ENCODE measurements at places on chromosomes 5 and 9.

DNA sequence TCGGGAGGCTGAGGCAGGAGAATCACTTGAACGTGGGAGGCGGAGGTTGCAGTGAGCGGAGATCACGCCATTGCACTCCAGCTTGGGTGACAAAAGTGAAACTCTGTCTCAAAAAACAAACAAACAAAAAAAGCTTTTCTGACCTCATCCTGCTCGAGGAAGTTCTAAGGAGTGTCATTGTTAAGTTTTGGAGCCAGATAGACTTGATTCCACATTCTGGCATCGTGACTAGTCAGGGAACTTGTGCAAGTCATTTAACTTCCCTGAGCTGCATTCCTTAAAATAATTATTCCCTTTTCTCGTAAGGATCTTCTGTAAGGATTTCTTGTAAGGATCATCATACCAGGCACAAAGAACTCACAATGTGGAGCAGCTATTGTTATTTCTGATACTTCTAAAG is 26.2 kb downstream of the SNX24 start:
- DNase-seq = no peak

DNA sequence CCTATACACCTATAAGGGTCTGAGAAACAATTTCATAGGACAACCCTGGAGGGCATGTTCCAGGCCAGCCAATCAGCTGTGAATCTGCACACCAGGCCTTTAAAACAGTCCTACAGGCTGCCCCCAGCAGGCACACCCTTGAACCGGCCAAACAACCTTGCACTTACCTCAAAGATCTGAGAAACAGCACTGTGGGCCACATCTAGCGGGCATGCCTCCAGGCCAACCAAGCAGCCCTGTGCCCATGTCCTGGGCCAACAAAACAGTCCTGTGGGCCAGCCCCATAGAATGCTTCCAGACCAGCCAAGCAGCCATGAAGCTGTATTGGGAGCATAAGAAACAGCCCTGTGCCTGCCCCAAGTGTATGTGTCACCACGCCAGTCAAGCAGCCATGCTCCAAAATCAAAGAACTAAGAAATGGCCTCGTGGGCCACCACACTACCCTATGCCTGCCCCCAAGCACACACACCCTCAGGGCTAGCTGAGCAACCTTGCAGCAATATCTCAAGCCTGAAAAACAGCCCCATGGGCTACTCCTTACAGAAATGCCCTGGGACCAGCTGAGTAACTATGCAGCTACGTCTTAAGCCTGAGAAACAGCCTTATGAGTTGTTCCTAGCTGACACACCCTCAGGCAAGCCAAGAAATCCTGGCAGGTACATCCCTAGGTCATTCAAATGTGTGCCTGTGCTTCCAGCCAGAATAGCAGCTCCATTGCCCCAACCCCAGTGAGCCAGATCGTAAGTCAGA is 2243.8 kb upstream of the C9orf72 start:
- no peak for DNase-seq

DNA sequence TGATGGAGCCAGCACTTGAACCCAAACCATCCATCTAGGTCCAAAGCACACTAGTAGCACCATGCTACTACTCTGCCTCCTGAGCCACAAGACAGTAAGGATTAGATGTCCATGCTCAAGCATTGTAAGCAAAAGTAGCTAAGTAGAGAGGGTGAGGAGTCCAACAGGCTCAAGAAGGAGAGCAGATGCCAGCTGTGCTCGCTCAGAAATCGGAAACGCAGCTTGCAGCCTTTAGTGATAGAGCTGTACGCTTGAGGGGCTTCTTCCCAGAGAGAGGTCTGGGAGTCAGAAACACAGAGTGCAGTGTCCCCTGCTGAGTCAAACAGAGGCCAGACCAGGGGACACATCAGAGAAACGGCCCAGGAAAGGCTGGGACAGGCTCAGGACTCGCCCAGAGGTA is 32.7 kb upstream of the GABRP start:
- no peak for DNase-seq

- no peak for DNase-seq
These were observed 91.4 kb upstream of the ACO1 start for GRCh38 chr9:32293091-32293490.

DNA sequence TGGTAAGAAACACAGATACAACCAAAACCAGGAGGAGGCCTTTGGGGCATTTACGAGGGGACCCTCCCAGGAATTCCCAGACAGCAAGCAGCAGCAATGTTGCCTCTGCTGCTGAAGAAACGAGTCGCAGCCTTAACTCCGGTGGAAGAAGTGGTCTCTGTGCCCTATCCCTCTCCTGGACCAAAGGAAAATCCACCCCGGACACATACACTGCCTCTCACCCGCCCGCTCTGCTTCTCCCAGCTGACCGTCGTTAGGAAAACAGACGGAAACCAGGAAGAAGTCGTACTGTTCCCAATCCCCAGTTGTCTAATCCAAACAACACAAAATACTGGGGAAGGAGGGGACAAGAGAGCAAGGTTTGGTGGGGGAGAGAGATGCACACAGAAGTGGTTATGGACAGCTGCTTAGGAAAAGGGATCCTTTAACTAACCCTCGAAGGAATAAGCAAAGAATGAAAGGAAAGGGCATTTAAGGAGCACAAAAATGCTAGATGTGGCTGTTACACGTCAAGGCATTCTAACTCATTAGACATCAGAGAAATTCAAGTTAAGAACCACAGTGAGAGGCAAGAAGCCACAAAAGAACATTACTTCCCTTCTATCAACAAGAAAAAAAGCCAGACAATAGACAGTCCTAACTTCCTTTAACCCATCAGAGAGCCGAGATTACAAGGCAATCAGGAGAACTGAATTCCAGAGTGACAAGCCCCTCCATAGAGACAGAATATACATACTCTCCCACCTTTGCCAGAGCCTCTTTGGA is 71.9 kb downstream of the ACTL7B start:
- no peak for DNase-seq

- no peak for DNase-seq
These were observed 17.9 kb upstream of the ZNF474 start for GRCh38 chr5:122111460-122111859.

- peak; percentile 64 for DNase-seq
These were observed 718 bp upstream of the DENND4C start for GRCh38 chr9:19229595-19230354.

DNA sequence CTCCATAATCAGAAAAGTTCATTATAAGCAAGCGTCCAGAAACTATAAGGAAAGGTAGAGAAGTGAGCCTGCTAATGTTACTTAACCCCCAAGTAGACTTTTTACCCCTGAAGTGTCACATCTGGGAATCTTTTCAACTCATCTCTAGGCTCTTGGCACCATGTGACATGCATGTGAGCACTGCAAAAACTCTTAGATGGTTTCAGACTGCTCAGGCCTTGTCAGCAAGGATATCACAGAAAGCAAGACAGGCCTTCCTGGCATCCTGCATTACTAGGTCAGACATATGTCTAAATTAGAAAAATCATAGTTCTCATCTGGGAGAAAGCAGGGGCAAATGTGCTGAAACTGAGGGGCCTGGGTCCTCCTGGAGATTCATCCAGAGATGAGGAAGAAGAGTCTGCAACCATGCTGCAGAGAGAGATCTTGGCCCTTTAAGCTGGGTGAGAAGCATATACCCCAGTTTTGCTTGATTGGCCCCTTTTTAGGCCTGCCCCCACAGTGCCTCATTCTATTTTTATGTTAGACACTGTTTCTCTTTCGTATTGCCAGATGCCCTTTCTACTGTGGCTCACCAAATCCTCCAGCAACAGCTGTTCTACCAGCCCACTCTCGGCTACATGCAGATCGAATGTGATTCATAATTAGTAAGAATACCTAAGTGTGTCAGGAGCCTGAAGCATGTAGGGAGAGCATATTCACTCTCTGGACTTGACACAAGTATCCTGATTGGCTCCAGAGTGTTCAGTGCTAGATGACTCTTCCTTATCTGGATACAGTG is 19.0 kb downstream of the TMEM8B start:
- DNase-seq = no peak

DNA sequence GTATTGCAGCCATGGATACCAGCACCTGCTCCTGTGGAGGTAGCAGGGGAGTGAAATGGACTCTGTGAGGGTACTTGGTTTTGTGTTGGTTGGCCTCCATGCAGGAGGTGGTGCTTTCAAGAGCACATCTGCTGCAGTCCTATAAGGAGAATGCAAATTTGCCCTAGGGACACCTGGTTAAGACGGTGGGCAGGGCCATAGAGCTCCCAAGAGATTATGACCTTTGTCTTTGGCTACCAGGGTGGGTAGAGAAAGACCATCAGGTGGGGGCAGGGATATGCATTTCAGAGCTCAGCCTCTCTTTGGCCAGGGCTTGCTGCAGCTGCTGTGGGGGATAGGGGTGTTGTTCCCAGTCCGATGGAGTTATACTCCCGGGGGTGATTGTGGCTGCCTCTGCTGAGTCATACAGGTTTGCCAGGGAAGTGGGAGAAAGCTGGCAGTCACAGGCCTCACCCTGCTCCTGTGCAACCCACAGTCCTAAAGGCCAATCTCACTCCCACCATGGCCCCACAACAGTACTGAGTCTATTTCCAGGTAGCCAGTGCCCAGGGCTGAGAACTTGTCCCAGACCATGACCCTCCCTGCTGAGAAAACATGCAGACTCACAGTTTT is 14.0 kb upstream of the PDLIM4 start:
- no peak for DNase-seq

DNA sequence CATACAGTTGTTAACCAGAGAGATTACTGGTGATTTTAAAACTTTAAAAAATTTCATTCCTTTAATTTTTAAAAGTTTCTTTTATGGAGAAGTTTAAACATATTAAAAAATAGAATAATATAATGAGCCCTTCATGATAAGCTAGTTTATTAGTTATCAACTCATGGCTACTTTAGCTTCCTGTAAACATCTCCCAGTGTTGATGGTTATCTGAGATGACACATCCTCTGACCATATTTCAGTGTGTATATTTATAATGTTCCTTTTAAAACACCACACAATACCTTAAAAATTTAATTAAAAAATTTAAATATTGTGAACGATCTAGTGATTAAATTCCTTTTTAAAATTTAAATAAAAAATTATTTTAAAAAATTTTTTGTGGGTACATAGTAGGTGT is 74.1 kb downstream of the IPO11 start:
- DNase-seq = no peak

DNA sequence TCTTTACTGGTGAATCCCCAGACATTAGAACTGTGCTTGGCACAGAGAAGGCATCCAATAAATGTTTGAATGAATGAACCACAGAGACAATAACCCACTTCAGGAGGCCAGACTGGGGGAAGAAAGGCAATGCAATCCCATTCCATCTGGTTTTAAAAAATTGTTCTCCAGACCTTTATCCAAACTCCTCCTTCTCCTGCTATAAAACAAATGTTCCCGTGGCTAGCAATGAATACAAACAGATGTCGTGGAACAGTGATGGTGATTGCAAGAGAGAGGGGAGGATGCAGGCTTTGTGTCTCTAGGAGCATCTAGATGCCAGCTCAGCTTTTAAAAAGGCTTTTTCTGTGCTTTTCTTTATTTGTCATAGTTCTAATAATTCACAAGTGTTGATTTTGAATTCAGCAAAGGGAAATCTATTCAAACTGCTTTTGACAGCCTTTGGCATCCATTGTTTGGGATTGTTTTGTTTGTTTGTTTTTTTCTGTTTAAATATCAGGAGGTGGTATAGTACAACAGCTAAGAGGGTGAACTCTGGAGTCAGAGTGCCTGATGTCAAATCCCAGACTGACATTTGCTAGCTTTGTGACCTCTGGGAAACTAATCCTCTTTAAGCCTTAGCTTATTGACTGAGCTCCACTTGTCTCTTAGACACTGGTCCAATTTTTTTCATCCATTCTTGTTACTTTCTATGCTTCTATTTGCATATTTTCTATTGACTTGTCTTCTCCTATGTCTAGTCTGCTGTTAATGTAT is 59.1 kb downstream of the TNFSF15 start:
- no peak for DNase-seq

GRCh38 chr5:88119535-88120125 is 149.0 kb downstream of the TMEM161B start:
- no peak for DNase-seq

GRCh38 chr5:155200608-155201007 is 187.1 kb downstream of the KIF4B start:
- DNase-seq = no peak

- no peak for DNase-seq
These were observed 76.8 kb downstream of the RNF130 start for GRCh38 chr5:179994583-179995323.

- DNase-seq = no peak
These were observed 527.2 kb downstream of the NR2F1-AS1 start for GRCh38 chr5:93053825-93054224.

GRCh38 chr9:132410642-132411041 is 631 bp downstream of the CFAP77 start:
- DNase-seq = no peak

- DNase-seq = no peak
These were observed 20.4 kb downstream of the ERGIC1 start for GRCh38 chr5:172854451-172854871.

DNA sequence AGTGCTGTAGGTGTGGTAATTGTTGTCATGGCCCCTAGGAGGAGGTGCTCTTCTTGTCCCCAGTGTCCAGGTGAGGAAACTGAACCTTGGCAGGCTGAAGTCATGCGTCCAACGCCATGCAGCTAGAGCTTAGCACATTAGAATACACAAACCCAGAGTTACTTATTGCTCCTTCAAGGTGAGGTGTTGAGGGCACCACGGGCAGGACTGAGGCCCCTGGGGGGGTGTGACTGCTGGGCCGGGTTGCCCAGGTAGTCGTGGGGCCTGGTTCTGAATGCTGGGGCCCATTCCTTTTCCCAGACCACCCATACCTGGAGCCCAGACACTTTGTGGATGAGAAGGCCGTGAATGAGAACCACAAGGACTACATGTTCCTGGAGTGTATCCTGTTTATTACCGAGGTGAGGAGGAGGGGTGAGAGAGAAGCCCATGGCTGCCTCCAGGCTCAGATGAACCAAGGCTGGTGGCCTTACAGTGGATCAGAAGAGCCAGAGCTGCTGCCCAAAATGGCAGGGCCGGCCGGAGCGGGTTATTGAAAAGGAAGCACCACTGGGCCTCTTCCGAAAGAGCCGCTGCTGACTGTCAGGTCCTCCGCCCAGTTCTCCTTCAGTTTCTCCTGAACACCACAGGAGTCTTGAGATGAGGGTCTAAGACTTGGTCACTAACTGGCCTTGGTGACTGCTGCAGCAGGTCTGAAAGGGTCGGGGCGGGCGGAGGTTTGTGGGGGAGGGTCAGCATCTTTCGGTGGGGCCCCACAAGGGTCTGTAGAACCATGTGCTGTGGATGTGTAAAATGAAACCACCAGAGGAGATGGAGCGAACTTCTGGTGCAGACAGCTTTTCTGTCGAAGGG is 26.3 kb downstream of the PTPA start:
- DNase-seq = no peak

GRCh38 chr9:23288545-23288944 is 537.5 kb downstream of the ELAVL2 start:
- no peak for DNase-seq

DNA sequence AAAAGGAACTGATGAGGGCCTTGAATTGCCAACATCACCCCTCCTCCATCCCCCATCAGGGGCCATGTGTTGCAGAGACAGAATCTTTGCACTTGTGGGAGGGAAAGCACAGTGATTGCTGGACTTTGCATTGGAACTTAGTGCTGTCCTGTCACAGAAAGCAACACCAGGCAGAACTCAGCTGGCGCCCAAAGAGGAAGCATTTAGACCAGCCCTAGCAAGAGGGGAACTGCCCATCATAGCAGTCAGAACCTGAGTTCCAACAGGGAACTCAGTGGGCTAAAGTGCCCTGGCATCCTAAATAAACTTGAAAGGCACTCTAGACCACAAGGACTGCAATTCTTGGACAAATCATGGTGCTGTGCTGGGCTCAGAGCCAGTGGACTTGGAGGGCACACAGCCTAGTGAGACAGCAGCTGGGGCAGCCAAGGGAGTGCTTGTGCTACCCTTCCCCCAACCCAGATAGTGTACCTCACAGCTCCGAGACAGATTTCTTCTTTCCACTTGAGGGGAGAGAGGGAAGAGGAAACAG is 128.1 kb downstream of the ACTL7B start:
- no peak for DNase-seq

- no peak for DNase-seq
These were observed 25.7 kb downstream of the CDKN2A start for GRCh38 chr9:21968331-21969010.

Measured in COR-L47 (cell line).